CD4-positive, alpha-beta T cell treated with Interleukin-6 at 100 ng/mL for 8 hours (primary cell): ENCODE measurements at places on chromosomes 7 and 10.

DNA sequence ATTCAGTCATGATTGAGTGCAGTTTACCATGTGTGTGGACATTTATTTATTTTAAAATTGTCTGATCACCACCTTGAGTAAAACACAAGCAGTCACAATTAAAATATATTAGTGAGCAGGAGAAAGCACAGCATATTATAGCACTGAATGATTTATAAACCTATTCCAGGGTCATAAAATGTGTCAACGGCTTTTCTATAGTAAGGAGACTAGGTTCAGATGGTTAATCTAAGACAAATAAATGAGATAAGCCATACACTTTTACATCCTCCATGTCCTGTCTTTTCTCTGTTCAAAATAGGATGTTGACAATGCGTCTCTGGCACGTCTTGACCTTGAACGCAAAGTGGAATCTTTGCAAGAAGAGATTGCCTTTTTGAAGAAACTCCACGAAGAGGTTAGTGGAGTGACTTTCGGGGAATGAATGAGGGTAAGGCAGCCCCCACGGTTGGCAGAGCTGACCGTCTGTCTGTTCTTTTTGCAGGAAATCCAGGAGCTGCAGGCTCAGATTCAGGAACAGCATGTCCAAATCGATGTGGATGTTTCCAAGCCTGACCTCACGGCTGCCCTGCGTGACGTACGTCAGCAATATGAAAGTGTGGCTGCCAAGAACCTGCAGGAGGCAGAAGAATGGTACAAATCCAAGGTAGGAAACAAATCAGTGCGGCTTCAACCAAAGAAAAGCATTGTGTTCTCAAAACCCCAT is 5.4 kb downstream of the VIM start:
- DNase-seq, result no peak

DNA sequence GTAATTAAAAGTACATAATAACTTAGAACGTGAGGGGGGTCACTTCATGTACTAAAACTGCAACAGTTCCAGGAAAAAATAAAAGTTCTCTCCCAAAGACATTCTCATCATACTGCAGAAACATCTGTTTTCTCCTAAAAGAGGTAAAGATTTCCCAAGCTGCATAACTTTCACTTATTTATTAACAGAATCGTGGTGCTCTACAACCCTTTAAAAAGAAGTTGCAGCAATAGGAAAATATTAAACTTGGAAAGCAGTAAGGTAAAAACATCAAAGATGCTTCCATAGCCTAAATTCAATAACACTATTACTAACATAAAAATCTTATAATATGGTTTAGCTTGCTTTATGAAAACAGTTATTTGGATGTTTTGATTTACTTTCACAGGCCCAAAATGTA is 23.3 kb downstream of the ZFAND4 start:
- no peak for DNase-seq

- no peak for DNase-seq
Measured at GRCh38 chr10:78889536-78890063, 179.2 kb upstream of the ZMIZ1 start.

DNA sequence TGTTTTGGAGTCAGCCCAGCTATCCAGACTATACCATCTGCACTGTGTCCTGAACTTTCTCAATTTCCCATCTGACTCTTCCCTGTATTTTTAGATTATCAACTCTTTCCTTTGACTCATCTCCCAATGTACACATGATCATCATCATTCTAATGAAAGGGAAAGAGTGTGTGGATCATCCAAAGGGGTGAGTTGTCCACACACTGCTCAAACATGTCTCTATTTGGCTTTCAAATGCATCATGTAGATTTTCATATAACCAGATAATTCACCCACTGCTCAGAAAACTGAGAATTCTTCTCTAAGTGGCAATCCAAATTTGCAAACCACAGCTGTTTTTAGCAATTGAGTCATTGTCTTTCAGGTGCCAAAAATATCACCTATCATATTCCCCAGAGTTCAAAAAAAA is 190.2 kb upstream of the HPS1 start:
- no peak for DNase-seq

GRCh38 chr7:112744818-112745217 is 45.4 kb downstream of the TMEM168 start:
- DNase-seq, result no peak
